Mesothelial cell of epicardium (in vitro differentiated cells): ENCODE measurements at places on chromosomes 1 and 21.

GRCh38 chr1:43273708-43274107 lies 3.9 kb downstream of the TMEM125 start:
- H3K4me3 ChIP-seq = no peak overlapping the region
- no peaks in the 10 kb centered on the region for H3K36me3 ChIP-seq
- no peak overlapping the region for H3K27ac ChIP-seq
- H3K4me1 ChIP-seq = peaks cover 32% of the 10 kb centered on the region

- H3K4me1 ChIP-seq = no peaks in the 10 kb centered on the region
- peaks cover 12% of the 10 kb centered on the region for H3K27me3 ChIP-seq
- no peak overlapping the region for H3K27ac ChIP-seq
Measured at GRCh38 chr21:25664491-25664931, 25.5 kb downstream of the JAM2 start.

- no peak overlapping the region for H3K27ac ChIP-seq
- no peak for DNase-seq
- no peaks in the 10 kb centered on the region for H3K36me3 ChIP-seq
- peaks cover 16% of the 10 kb centered on the region for H3K4me1 ChIP-seq
- H3K27me3 ChIP-seq = no peaks in the 10 kb centered on the region
Measured at GRCh38 chr1:245956225-245956624, 550.9 kb downstream of the SMYD3 start.

- H3K36me3 ChIP-seq = peaks cover 5% of the 10 kb centered on the region
- peaks cover 2% of the 10 kb centered on the region for H3K4me1 ChIP-seq
- no peak overlapping the region for H3K4me3 ChIP-seq
- H3K27ac ChIP-seq = no peak overlapping the region
- no peak for DNase-seq
- peaks cover 4% of the 10 kb centered on the region for H3K27me3 ChIP-seq
Measured at GRCh38 chr21:32645261-32646182, 33.3 kb upstream of the CFAP298 start.

DNA sequence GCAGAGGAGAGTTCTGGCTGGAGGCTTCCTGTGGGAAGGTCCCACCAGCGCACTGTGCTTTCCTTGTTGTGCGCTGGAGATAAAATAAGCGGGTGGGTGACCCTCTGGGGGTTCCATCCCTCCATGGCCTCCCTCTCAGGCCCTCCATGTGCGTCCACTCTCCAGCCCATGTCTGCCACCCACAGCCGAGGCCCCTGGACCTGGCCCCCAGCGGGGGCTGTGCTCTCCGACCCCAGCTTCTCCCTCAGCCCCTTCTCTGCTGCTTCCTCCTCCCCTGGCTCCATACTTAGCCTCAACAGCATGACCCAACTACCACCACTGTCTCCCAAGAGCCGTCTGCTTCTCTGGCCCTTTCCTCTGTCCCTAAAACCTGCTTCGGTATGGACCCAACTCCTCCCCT lies 61.4 kb downstream of the GNG4 start:
- peaks cover 14% of the 10 kb centered on the region for H3K27me3 ChIP-seq
- H3K4me3 ChIP-seq = no peak overlapping the region
- H3K36me3 ChIP-seq = peaks cover 7% of the 10 kb centered on the region
- H3K4me1 ChIP-seq = no peaks in the 10 kb centered on the region
- no peak for DNase-seq

DNA sequence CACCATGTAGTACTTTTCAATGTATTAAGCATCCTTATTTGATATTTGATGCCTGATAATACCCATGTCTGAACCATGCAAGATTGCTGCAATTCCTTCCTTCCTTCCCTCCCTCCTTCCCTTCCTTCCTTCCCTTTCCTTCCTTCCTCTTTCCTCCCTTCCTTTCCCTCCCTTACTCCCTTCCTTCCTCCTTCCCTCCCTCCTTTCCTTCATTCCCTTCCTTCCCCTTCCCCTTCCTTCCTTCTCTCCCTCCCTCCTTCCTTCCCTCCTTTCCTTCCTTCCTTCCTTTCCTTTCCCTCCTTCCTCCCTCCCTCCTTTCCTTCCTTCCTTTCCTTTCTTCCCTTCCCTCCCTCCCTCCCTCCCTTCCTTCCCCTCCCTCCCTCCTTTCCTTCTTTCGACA lies 29.7 kb upstream of the TMEM52 start:
- H3K27ac ChIP-seq = no peak overlapping the region
- H3K36me3 ChIP-seq = no peaks in the 10 kb centered on the region
- DNase-seq = no peak
- peaks cover 26% of the 10 kb centered on the region for H3K27me3 ChIP-seq

- no peaks in the 10 kb centered on the region for H3K27me3 ChIP-seq
- no peak for DNase-seq
- peaks cover 22% of the 10 kb centered on the region for H3K4me1 ChIP-seq
- no peak overlapping the region for H3K4me3 ChIP-seq
- H3K36me3 ChIP-seq = peaks cover 29% of the 10 kb centered on the region
Measured at GRCh38 chr1:15627343-15627988, 10.2 kb downstream of the DDI2 start.

GRCh38 chr1:16433030-16433429 lies 4.2 kb downstream of the SPATA21 start:
- H3K4me1 ChIP-seq = no peaks in the 10 kb centered on the region
- no peak overlapping the region for H3K4me3 ChIP-seq
- no peak for DNase-seq
- H3K27me3 ChIP-seq = peaks cover 8% of the 10 kb centered on the region

DNA sequence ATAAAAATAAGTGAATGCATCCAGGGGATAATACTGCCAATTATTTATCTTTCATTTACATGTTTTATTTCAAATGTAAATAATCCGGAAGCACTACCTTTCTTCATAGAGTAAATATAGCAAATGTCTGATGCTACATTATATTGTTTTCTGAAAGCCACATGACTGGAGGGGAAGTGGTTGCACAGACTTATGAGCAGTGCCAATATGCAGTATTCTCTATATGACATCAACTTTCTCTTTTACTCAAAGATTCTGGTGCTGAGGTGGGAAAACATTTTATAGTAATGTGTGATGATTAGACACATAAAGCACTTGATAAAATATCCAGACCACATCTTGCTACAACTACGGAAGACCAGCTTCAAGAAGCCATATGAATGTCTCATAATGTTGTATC lies 314.7 kb downstream of the NEGR1 start:
- no peaks in the 10 kb centered on the region for H3K36me3 ChIP-seq
- no peak for DNase-seq
- H3K27ac ChIP-seq = no peak overlapping the region
- no peaks in the 10 kb centered on the region for H3K27me3 ChIP-seq
- no peak overlapping the region for H3K4me3 ChIP-seq
